ENCODE measurements at places on chromosomes 11 and 22.

DNA sequence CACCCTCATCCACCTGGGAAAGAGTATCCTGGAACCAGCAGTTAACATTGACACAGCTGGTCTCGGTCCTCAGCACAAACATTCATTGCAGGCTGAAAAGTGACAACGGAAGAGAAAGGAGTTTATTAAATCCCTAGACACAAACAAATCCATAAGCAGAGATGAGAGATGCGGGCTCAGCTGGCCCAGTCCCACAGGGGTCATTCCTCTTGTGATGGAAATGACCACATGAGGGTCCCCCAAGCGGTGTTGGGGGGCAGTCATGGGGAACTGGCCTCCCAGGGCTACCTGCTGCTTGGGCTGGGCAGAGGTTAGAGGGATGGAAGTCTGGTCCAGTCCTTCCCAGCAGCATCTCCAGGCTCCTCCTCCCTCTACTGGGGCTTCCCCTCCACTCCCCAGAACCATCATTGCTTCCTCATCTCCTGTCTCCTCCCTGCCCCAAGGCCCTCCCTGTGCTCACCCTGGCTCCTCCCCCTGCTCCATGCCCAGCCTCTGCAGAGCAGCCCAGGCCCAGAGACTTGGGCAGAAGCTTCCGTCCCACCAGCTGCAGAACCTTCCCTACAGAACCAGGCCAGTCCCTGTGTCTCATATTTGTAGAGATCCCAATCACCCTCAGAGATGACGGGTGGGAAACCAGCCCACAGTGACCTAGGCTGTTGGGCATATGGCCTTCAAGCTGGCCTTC, 5.4 kb upstream of the IGLL5 start:
- no peak for DNase-seq

GRCh38 chr22:27620367-27621154, 181.0 kb downstream of the MN1 start:
- DNase-seq = no peak

DNA sequence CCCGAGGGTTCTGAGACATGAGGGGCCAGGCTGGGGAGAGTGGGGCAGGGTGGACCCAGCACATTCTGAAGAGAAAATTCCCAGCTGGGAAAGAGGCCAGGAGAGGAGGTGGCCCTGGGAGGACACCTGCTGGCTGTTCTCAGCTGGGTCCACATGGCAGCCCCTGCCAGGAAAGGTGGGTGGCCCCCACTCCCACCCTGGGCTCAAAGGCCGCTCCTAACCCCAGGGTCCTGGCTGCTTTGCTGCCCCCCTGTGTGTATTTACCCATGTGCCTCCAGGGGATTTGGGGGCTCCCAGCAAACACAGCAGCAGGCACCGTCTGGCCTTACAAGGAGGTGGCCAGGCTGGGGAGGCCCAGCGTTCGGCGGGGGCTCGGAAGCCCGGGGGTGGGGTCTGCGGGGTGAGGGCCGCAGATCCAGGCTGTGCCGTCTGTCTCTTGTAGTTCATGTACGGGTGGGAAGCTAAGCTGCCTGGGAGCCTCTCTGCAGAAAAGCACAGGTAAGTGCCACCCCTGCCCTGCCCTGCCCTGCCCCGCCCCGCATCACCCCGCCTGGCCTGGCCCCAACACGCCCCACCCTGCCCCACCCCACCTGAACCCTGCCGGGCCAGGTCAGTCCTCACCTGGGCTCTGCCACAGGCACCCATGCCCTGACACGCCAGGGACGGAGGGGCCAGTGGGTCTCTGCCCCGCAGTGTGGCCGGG, 10.6 kb downstream of the MUC5B start:
- DNase-seq = peak; percentile 14

DNA sequence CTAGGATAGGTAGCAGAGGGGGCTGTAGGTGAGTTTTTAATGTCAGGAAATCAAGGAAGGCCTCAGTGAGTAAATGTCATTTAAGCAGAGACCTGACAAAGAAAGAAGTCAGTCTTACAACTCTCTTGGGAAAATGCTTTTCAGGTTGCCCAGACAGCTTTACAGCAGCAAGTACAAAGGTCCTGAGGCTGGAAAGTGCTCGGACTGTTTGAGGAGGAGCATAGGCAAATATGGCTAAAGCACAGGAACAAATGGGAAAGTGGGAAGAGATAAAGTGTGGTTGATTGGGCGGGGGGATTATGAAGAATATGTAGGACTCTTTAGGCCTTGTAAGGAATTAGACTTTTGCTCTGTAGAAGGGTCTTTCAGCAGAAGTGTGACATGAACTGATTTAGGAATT, 125.4 kb downstream of the ARHGAP42 start:
- no peak for DNase-seq

DNA sequence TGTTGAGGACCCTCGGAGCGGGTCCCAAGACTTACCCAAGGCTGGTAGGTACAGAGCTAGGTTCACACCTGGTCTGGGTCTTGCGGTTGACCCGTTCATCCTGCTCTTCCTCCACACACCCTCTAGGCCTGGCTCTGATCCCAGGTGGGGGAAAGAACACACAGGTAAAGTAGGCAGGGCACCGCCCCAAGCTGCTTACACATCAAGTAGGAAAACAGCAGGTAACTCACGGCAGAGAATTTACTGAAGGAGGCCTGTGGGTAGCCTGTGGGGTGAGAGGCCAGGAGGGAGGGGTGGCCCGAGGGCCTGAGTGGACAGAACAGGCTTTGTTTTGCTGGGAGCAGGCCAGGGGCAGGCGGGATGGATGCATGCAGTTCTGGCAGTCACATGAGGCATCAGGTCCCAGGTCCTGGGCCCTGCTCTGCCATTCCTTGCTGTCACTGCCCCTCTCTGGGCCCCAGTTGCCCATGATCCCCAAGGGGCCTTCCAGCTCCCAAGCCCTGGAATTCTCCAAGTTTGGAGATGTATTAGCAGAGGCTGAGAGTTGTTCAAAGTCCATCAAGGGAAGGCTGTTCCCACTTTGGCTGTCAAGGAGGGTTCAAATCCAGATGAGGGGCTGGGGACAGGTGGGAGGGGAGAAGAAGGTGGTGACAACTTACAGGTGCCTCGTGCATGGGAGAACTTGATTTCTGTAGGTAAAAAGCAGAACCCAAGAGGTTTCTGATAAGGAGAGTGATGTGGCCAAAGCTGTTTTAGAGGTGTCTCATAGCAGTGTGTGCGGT, 5.7 kb downstream of the TSKU start:
- peak; percentile 33 for DNase-seq

DNA sequence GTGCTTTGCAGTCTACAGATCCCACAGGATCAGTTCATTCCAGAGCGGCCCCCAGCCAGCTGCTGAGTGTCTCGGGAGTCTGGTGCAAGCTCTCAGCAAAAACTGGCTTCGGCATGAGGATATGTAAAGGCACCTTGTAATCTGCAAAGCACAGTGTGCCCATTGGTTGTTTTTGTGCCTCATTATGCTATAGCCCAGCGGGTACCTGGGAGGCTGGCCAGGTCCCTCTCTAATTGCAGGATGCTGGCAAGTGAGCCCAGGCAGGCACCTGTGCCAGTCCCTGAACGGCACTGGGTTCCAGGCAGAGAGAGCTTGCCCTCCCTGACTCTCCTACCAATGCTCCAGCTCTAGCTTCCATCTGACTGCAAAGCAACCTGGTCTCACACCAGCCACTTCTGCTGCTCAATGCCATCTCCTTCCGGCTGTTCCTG, 128.7 kb downstream of the DSCAML1 start:
- no peak for DNase-seq

- DNase-seq = no peak
These were observed 43.5 kb downstream of the CBL start for GRCh38 chr11:119249671-119250010.

- no peak for DNase-seq
These were observed 37.3 kb downstream of the FLI1 start for GRCh38 chr11:128731041-128731663.

DNA sequence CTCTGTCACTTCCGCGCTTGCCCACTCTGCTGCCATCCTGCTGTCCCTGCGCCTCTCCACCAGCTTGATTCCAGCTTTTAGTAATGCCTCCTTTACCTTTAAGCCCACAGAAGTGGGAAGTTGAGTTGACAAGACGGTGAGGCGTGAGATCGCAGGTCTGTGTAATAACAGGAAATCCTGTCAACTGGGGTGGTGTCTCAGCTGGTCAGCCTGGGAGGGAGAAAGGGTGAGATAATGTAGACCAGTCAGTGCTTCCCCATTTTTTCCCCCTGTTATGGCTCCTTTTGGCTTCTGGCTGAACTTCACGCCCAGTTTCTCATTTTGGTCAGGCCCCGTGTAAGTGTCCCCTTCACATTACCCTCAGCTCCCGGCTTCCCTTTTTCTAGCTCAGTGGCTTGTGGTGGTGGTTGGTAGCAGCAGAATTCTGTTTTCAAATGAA, 98.9 kb downstream of the TRAF6 start:
- peak; percentile 40 for DNase-seq

DNA sequence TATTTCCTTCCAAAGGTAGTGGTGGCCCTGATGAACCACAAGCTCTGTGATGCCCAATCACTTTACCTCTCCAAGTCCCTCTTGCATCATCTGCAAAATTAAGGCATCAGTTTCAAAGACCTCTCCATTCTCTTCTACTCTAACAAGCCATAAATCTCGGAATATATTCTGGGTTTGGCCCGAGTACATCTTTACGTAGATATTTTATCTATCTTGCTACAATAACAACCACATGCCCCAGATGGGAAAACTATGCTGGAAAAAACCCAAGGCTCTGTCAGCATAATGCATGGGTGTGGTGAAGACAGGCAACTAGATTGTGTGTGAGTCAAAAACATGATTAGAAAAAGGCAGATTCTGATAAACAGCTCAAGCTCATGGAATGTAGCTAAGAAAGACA, 228.2 kb upstream of the BLID start:
- peak; percentile 64 for DNase-seq

- no peak for DNase-seq
These were observed 5.4 kb upstream of the MIF start for GRCh38 chr22:23888615-23889401.

DNA sequence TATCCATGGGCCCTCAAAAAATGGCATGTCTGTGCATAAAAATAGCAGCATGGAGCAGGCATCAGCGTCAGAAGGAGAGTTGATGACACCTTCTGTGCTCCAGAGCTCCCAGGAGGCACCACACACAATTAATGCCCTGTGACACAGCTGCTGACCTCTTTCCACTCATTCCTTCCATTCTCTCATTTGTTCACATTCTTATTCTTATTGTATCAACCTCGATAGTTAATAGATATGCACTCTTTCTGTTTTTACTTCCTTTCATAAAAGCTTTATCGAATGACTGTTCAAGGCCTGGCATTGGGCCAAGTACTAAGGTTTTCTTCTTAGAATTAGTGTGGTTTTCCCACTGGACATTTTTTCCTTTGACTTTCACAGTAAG, 266.0 kb upstream of the MTNR1B start:
- no peak for DNase-seq

DNA sequence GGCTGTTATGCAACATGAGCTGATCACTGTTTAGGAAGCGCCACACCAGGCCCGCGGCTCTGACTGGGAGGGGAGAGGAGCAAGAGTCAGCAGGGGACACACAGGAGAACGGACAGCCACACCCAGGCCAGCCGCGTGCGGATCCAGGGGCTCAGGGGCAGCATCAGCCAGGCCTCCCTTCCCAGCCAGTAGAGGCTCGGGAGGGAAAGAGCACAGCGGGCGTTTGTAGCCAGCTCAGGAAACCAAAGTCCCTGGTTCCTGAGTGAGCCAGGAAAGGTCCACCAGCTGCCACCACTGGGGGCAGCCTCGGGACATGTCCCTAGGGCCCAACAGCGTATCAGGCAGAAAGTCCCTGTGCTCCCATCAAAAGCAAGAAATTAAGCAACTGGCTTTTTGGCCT, 71.8 kb upstream of the PITPNB start:
- DNase-seq = peak; percentile 60

DNA sequence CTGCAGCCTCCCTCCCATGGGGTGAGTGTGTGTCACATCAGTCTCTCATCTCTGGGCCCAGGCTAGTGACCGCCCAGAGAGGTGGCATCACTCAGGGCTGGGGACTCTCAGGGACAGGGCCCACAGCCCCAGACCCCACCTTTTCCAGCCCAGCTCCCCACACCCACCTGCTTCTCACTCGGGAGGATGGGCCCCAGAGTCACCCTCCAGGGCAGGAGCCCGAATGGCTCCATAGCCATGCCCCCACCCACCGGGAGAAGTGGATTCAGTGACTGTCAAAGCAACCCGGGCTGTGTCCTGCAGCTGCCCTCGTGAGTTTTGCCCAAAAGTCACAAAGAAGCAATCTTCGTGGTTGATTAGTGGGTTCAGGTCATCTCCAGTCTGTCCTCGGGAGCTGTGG, 26.0 kb downstream of the PARVG start:
- peak; percentile 16 for DNase-seq

DNA sequence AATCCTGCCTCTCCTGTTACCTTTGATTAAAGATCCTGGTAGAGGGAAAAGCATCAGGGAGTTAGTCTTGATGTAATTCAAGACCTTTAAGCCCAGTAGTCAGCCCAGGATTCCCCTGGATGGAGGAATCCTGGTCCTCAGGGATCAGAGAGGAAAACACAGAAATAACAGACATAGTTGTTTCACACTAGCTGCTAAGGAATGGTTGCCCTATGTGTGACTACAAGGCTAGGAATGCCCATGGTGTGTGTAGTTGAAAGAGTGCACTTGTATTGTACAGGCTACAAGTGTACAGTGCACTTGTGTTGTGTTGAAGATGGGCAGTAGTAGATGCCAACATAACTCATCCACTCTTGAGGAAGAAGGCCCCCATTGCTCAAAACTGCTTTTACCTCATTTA, 226.8 kb downstream of the AASDHPPT start:
- DNase-seq = no peak

DNA sequence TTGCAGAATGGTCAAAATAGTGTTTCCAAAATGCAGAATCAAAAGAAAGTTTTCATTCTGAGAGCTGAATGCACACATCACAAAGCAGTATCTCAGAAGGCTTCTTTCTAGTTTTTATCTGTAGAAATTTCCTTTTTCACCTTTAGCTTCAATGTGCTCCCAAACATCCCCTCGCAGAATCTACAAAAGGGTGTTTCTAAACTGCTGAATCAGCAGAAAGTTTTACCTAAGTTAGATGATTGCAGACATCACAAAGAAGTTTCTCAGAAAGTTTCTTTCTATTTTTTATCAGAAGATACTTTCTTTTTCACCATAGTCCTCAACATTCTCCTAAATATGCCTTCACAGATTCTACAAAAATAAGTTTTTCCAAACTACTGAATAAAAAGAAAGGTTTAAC, 239.8 kb downstream of the OR4A5 start:
- DNase-seq = no peak

- peak; percentile 81 for DNase-seq
These were observed 847 bp downstream of the ME3 start for GRCh38 chr11:86671531-86672006.

DNA sequence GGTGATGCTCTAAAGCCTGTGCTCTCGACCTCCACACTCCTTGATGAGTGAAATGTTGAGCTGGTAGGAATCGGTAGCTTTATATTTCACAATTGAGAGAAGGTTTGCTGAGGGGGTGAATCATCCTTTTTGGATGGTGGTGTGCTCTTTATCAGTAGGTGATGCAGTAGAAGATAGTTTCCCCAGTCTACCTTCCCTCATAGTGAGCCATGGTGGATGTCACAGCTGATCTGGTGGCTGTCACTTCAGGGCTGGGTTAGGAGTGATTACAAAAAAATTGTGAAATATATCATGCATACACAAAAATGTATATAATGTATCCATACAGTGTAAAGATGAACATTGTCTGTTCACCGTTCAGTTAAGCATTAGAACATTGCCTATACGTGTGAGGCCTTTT, 105.3 kb downstream of the GRAMD1B start:
- no peak for DNase-seq

All from femur (tissue), 1 donor.